SW480 (cell line): ENCODE measurements at places on chromosomes 16 and 17.

GRCh38 chr16:4318967-4319366, 3.1 kb downstream of the GLIS2 start:
- DNase-seq = no peak

DNA sequence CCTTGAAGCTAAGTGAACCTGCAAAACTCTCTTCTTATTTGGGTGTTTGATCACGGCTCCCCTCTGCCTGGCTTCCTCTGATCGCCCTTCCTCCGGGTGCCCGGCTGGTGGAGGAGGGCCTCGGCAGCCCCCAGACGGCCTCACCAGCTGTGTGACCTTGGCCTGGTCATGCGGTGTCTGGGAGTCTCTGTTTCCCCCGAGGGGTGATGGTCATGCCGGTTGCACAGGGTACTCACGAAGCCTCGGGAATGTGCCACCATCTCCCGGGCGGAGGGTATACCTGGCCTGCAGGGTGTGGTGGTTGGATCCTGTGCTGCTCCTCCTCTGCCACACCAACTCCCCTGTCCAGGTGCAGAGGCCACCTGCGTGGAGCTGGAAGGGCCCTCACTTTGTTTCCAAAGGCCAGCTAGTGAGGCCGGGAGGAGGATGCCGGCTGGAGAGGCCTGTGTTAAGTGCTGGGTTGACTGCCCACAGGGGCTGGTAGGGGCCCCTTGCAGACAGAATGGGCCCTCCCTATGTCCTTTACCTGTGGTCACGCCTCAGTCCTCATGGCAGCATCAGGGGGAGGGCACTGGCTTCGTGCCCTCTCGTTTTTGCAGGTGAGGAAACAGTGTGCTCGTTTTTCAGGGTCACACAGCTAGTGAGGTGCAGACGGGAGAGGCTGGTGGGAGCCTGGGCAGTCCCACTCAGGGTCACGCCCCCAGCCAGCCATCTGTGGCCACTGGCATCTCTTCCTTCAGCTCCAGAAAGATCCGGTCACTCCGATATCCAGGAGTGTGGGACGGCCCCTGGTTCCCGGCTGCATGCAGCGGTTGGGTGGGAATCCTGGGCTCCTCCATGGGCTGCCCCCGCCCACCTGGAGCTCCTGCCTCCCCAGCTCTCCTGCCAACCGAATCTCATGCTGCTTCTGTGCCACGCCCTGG, 148.5 kb upstream of the GSE1 start:
- DNase-seq = no peak

DNA sequence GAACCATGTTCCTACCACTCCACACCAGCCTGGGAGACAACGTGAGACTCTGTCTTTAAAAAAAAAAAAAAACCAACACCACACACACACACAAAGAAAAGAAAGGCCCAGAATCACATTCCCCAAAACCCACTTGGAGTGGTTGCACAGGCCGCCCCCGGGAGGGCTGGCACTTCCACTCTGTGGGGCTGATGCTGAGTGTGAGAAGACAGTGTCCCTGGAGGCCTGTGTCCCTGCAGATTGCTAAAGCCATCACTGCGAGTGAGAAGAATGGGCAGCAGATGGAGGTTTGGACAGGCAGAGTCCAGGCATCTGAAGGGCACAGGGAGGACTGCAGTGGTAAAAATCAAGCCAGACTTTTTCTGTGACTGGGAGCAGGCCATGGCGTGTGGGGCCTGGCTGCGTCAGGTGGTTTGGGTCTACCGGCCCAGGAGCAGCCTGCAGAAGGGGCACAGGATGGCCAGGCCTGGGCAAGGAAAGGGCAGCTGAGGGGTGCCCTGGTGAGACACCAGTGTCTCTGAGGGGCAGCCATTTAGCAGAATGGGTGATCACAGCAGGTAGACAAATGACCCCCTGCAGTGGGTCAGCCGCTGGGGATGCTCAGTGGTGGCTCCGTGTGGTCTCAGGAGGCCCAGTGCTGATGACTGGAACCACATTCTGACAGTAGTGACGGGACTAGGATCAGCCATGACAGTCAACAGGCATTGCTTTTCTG, 13.1 kb downstream of the CTRB2 start:
- DNase-seq = no peak

DNA sequence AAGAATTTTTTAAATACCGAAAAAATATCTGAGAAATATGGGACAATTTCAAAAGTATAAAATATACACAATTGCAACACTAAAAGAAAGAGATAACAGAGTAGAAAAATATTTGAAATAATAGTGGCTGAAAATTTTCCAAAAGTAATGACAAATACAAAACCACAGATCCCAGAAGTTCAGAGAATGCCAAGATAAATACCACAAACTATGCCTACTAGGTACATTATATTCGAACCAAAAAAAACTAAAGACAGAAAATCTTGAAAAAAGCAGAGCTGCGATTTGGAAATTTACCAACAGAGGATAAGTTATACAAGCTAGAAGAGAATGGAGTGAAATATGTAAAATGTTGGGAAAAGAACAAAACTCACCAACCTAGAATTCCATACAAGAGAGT, 191.3 kb upstream of the ELAC2 start:
- no peak for DNase-seq

GRCh38 chr16:84034516-84034915, 8.1 kb downstream of the SLC38A8 start:
- DNase-seq = no peak

- no peak for DNase-seq
Measured at GRCh38 chr17:28616281-28616680, 2.3 kb upstream of the RSKR start.

- DNase-seq = no peak
Measured at GRCh38 chr16:20271893-20272292, 55.4 kb downstream of the GP2 start.

- no peak for DNase-seq
Measured at GRCh38 chr17:60173304-60173819, 23.6 kb downstream of the CA4 start.

DNA sequence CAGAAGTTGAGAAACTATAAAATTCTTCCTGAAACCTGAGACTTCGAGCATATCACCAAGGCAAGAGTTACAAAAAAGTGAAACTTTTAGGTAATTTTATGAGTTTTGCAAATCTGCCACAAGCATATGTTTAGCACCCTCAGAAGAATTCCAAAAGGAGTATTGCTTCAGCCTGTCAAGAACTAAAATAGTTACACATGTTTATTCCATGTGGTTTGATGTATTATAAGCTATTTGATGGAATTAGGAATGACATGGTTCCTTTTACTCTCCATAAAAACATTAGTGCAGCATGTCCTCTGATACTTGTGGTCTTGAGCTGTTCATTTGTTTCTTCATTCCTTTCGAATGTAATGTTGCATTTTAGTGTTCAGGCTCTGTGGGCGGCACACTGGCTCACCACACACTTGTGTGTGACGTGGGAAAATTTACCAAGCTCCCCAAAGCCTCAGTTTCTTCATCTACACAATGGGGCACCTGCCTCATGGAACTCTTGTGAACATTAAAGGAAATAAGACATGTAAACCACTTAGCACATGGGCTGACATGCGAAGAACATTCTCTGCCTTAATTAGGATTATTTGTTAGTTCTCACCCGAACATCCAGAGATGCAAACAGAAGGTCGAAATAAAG, 204.2 kb upstream of the FOXF1 start:
- DNase-seq = no peak

DNA sequence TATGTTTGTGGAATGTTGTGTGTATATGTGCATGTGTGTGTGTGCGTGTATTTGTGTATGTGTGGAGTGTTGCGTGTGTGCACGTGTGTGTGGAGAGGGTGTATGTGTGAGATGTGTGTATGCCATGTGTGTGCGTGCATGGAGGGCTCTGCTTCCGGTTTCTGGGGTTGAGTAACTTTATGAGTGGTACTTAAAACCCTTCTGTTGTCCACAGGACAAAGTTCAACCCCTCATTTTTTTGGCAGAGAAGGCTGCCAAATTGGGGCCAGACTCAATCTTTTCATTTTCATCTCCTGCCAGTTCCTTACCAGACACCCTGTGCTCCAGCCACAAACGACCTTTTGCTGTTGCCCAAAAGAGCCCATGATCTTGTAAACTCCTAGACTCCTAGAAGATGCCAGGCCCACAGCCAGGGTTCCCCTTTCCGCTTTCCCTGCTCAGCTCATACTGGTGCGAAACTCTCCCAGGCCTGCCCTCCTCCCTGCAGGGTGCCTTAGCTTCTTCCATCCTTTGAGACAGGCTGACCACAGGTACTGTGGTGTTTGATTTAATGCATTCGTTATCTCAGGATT, 100.2 kb downstream of the CMIP start:
- no peak for DNase-seq

GRCh38 chr17:17724307-17725010, 43.2 kb downstream of the RAI1 start:
- DNase-seq = no peak

DNA sequence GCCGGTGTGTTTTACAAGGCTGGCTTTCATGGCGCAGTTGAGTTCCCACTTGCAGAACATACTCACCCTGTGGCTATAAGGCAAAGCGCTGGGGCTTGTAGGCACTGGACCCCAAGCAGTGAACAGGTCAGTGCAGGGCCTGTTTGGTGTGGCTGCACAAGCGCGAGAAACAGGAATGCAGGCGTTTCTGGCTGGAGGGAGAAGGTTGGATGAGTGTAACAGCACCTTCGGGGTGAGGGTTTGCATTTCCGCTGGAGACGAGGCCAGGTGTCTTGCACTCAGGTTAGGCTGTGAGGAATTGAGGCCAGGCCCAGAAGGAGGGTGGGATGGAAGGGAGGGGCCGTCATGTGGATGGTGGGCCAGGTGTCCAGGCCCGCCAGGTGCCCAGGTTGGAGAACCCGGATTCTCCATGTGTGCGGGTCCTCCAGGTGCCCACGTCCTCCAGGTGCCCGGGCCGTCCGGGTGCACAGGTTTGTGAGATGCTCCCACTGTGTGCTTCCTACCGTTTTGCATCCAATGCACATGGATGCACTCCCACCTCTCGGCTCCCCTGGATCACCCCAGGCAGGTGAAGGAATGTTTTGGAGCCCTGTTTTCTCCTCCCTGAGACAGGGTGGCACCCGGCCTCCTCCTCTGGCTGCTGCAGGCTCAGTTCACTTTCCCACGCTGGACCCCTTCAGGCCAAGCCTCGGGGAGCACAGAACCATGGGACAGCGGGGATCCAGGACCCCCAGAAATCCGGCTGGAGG, 46.0 kb downstream of the SLC7A5 start:
- no peak for DNase-seq

- DNase-seq = no peak
Measured at GRCh38 chr16:49307176-49307575, 25.5 kb upstream of the CBLN1 start.

GRCh38 chr16:2009164-2009711, 383 bp downstream of the ZNF598 start:
- no peak for DNase-seq

- no peak for DNase-seq
Measured at GRCh38 chr17:42163696-42164407, 9.1 kb upstream of the RAB5C start.

DNA sequence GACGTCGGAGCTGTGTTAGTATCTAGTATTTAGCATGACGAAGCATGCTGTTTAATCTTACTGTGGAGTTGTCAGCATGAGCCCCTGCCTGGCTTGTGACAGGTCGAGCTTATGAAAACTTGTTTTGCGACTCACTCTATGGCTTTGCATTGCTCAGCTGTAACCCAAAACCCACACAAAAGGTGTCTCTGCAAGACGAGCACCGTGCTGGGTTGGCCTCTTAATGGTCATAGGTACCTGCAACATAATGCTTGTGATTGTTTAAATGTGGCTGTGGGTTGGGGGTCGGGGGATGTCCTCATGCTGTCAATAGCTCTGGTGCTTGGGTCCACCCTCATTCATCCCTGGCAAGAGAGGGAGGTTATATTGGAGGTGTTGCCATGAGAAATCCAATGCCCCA, 5.4 kb downstream of the NTN1 start:
- no peak for DNase-seq

GRCh38 chr16:4253394-4254150, 11.7 kb upstream of the SRL start:
- DNase-seq = peak; percentile 98

- DNase-seq = peak; percentile 48
Measured at GRCh38 chr16:23835390-23836077, at the start of gene PRKCB. TSS of gene PRKCB (plus strand) at chr16:23835983.

DNA sequence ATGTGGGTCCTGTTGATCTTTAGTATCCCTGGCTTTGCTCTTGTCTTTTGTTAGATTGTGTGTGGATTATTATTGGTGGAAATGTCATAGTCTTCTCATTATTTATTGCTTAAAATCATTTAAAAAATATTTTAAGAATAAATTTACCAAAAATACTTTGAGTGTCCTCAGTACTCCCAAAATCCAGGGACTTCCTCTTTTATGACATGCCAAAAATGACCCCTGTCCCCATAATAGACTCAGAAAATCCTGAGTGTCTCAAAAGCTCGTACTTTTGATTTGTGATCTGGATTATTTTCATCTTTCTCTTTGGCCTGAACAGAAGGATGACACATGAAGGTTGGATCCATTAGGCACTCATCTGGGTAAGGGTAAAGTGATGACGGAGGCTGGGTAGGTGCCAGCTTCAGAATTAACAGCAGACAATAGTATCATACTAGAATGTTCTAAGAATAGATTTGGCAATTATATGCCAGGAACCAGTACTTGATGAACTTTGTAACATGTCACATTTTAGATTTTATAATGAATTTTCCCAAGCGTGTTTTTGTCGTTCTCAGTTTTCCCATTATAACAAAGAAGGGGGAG, 602.2 kb upstream of the CDH8 start:
- no peak for DNase-seq

- no peak for DNase-seq
Measured at GRCh38 chr16:69838489-69838888, 76.4 kb downstream of the WWP2 start.

DNA sequence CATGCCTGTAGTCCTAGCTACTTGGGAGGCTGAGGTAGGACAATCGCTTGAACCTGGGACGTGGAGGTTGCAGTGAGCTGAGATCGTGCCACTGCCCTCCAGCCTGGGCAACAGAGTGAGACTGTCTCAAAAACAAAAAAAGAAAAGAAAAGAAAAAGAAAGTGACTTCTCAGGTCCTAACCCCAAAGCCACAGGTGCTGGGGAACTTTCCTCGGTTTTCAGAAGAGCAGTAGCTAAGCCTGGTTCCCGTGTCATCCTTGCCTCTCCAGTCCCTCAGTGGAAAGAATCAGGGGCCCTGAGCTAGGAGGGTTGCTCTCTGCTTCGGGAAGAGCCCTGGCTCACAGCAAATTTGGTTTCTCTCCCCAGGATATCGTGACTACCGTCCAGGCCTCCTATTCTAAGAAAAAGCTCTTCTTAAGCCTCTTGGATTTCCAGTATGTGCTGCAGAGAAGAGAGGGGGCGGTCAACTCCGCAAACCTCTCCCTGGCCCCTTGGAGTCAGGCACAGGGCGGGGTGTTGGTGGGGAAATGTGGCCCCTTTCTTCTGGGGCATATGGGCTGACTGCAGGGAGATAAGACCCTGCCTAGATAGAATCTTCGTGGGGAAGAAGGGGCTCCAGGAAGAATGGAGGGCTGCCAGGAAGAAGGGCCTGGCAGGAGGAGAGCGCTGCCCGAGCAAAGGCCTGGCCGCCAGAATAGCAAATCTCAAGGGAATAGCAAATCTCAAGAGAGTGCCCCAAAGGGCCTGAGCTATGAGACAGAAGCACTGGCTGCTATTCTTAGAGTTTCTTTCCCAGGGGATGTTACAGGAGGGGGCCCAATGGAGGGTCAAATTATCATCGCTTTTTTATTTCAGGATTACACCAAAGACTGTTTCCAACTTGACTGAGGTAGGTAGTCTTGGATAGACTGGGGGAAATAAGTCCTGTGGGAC, 8.3 kb upstream of the NLRC5 start:
- DNase-seq = no peak

GRCh38 chr17:48636177-48637018, 10.2 kb upstream of the HOXB9 start:
- DNase-seq = no peak
